Sigmoid colon (tissue), 7 donors: ENCODE measurements at places on chromosomes 3 and 15. TPM values are rescaled to one million over a fixed set of nuclear protein-coding genes. Genes with fewer than 3 reads are reported as not detected.

DNA sequence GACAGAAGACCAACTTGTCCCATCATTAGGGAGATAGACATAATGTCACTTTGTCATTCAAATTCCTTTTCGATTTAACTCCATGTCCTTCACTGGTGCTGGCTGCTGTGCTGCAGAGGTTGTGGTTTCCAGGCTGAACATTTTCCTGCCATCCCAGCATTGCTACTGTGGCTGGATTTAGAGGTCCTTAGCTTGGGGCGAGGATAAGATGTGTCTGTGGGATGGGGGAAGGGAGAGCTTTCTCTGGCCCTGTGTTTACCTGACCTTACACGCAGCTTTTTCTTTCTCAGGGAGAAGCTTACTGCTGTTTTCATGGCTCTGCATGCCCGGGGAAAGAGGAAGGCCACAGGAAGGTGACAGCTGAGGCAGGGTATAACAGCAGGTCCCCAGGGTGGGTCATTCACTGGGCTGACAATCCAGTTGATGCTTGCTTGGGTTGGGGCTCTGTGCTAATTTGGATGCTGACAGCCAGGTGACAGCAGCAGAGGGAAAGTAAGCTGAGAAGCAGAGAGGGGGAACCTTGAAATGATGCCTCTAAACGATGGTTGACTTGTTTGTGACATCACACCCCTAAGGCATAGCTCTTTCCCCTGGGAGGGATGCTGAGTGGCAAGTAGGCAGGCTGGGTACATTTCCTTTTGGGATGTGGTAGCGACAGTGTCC is 326.9 kb upstream of the CTNNB1 start:
- DNase-seq: no peak

GRCh38 chr3:52210550-52211046 is 12.6 kb downstream of the ALAS1 start:
- DNase-seq: no peak

DNA sequence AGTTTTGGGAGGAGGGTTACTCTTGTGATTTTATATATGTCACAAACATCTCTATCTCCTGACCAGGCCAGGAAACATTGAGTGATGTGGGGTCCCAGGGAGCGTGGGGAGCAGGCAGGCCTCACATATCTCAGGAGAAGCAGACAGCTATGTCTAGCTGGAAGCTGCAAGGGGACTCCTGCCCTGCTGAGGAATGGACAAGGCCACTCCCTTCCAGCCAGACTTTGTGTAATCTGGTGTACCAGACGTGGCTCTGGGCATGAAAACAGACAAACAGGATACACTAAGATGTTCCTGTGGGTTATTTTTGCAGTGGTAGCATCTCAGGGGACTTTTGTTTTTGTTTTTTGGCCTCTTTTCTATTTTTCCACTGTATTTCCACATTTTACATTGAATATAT is 23.2 kb downstream of the CYP8B1 start:
- DNase-seq: no peak

GRCh38 chr3:112778353-112778948 is 68.2 kb downstream of the CD200R1L start:
- DNase-seq: no peak

GRCh38 chr3:62065985-62066693 is 307.2 kb downstream of the FEZF2 start:
- no peak for DNase-seq

CLDN18 gene
- not detected for total RNA-seq

DNA sequence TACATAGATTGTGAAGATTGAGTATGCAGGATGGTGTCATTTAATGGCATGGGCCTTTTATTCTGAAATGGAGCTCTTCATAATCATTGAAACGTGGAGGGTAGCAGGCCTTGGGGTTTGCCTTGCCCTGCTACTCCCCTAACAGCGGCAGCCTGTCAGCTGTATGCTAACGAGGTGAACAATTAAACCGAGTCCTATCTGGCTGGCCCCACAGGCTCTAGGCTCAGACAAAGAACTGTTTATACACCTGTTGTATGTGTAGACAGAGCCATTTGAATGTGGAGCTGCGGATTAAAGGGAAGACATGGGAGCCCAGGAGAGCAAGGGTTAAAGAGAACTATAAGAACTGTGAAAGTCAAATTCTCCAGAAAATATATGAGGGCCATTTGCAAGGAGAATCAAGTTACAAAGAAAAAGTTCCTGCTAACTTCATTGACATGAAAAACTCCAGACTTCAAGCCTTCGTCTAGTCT is 116.7 kb upstream of the CGNL1 start:
- no peak for DNase-seq

CASR gene
- total RNA-seq: not detected

DNA sequence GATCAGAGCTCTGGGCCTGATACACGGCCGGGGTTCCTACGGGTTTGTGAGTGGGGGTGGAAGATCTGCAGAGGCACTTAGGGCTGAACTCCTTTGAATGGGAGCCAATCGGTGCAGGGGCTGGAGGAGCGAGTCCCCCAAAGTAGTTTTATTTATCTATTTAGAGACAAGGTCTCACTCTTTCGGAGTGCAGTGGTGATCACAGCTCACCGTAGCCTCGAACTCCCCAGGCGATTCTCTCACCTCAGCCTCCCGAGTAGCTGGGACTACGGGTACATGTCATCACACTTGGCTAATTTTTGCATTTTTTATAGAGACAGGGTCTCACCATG is 1.6 kb upstream of the CELSR3 start:
- no peak for DNase-seq

- no peak for DNase-seq
These were observed 114.1 kb upstream of the LMCD1 start for GRCh38 chr3:8387571-8387970.

GRCh38 chr3:191343115-191343514 is 12.8 kb upstream of the UTS2B start:
- no peak for DNase-seq

SEMA3G gene
- 2.6 TPM for total RNA-seq

SPTSSB gene
- not detected for total RNA-seq

DNA sequence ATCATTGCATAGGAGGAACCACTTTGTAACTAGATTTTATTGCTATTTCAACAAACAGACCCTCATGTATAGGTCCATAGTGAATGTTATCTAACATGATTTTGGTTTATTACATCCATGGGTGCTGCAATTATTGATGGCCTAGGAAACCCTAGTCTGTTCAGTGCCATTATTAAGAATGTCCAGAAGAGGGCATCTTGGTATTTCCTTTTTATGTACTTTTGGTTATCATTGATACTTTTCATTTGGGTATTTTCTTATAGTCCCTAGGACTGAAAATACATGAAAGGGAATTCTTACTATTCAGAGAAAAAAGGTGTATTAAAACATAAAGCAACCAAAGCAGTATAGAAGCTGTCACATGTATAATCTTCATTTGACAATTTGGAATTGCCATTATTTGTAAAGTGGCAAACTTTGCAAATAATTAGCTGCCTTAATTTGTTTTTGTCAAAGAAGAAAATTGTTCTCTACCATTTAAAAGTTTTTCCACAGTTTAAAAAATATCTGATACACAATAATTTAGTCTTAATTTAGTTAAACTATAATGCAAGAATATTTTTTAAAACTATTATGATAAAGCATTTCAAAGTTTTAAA is 48.7 kb downstream of the CNOT10 start:
- DNase-seq: no peak

RTP4 gene
- total RNA-seq: 6.8 TPM

- no peak for DNase-seq
These were observed 26.9 kb downstream of the ROBO2 start for GRCh38 chr3:77066829-77067228.

DNA sequence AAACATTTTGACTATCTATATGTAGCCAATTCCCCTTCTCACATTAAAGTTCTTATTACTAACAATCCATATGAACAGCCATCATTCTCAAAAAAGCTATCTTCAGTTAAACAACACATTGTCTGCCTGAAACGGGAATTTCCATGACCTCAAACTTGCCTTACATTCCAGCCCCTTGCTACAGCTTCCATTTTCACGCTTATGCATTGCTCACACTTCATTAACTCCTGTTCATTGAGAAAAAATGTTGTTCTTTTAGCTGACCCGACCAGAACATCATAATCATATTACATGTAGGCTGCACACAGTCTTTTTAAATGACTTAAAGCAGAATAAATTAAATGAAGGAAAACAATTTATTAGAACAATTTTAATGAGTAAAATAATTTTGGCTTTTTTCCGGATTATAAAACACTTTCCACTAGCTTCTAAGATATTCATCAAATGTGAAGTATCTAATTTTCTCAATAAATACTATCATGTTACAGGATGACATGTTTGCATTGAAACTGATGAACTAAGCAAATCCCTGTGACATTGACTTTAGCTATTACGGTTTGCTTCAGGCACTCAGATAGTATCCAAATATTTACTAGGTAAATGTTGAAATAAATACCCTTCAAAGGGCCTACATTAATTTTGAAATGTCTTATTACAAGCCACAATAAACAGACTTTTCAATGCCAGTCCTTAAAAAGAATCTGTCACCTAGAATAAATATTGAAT is 49.9 kb downstream of the P3H2 start:
- DNase-seq: no peak

DNA sequence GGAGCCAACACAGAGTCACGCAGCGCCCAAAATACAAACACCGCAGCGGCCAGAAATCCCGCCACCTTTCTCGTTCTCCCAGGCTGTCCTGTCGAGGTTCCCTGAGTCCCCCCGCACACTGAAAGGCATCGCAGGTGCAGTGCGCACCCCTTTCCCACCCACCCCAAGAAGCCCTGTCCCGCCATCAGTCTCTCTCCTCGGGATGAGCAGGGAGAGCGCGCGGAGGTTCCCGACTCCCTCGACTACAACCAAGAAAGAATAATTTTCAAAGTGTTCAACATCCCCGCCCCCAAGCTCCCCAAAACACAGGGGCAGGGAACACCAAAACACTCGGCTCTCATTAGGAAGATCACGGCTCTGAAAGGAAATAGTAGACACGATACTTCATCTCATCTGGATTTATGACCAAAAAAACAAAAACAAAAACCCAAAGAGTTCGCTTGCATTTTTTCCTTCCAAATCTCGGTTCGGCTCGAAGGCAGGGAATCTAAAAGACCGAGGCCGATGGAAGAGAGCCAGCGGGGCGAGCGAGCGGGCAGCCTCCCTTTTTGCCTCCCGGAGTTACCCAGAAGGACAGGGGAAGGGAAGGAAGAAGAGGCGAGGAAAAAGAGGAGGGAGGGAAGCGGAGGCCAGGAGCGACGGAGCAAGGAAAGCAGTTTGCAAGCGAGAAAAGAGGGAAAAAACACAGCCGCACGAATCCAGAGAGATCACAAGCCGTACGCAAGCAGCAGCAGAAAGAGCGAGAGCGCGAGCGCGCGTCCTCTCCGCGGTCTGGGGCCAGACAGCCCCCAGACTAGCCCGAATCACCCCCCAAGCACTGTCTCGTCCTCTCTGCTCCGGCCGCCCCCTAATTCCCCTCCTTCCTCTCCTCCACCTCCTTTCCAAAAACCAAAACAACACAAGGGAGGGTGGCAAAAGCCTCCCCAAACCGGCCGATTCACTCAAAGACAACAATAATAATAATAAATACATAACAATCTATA is 808 bp downstream of the BCL6 start:
- DNase-seq: peak; percentile 85

CFAP100 gene
- not detected for total RNA-seq

- DNase-seq: peak; percentile 72
These were observed 33.3 kb upstream of the VPS33B start for GRCh38 chr15:91055548-91056331.

- DNase-seq: no peak
These were observed 12.6 kb upstream of the OR5K1 start for GRCh38 chr3:98450372-98450771.

DNA sequence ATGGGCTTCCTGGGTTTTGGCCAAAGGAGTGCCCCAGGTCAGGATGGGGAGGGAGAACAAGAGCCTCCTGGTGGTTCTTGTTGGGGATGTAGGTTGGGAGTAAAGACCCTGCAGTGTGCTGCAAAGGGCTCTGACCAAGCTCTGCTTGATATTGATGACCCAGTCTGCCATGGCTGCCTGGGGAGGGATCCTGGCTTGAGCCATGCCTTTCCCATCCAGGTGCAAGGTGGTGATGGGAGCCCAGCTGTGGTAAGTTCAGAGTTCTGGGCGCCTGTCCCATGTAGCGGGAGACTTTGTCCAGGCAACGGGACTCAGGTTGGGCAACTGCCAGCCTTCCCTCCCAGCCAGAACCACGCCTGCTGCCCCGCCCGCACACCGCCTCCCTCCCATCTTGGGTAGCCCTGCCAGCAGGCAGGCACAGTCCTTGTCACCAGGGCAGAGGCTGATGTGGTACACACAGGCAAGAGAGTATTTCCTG is 2.6 kb downstream of the GNAI2 start:
- DNase-seq: peak; percentile 96

GRCh38 chr3:25723802-25724201 is 59.1 kb upstream of the TOP2B start:
- no peak for DNase-seq

DNA sequence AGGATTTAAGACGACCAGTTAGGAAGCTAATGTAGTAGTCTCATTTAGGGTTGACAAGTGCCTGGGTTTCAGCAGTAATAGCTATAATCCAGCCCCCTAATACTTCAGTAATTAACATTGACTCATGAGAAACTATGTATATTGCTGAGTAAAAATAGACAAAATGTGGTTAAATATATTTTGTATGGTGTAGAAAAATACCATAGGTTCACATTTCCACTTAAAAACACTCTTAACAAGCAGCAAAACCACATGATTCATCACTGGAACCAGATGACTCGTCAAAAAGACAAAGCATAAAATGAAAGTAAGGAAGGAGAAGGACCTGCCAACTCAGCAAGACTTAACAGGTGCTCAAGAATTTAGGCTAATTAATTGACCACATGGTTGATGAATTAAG is 288.9 kb downstream of the EFHB start:
- no peak for DNase-seq
